ENCODE measurements at places on chromosomes 5 and 9.

DNA sequence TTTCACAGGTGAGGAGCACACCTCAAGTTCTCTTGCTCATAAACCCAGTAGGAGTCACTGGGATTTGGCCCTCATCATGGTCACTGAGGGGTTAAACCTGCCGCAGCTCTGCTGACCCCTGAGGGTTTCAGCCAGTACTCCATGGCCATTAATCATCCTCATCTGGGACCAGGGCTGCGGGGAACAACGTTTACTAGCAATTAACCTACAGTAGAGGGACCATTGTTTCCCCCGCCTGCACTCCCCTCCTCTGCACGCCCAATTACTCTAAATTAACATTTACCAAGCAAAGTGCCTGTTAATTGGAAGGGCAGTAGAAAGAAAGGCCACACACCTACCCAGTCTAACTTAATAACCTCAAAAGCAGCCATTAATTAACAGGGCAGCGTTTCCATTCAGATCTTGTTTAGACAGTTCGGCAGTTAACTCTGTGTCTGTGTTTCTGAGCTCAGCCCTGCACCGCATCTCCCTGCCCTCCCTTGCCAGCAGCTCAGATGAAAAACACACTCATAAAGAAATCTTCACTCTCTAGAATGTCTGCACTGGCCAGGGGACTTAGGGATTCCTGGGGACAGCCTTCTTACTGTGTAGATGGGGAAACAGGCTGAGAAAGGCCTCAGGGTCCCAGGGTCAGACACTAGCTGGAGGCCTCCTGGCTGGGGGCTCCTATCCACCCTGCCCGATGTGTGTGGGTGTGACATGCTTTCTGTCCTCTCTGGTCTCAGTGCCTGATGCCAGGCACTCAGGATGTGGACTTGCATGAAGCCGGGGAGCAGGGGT is 51.6 kb downstream of the ALG2 start:
- DNase-seq = no peak

DNA sequence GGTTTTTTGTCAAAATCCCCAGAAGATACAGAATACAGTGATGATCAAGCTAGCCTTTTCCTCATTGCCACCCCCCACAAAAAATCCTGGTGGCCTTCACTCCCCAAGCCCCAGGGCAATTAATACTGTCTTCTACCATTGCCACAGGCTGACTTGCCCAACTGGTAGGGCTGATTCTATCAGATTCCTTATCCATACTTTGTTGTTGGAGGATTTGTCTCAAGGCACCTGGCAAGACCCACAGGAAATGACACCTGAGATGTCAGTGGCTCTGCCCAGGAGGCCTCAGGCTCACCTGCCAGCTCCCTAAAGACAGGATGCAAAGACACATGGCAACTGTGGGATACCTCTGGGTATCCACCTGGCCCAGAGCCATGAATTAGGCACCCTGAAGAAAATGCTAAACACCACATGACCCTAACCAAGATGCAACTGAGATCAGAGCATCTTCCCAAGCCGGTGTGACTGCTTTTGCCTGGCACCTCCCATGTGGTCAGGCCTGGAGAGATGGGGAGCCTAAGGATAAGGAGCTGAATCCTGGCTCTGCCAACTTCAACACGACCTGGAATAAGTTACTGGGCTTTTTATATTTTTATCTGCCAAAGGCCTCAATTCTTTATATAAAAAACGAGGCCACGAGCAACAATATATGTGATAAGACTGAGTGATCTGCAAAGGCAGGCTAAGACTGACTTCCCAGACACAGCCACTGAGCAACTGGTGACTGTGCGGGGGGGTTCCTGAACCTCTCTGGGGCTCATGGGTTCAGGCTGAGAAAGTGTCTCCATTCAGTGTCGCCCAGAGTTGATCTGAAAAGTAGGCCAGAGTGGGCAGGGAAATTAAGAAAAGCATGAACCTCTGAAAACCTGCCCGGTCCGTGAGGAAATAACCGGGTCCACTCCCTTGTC is 944 bp downstream of the ATOX1 start:
- peak; percentile 54 for DNase-seq

DNA sequence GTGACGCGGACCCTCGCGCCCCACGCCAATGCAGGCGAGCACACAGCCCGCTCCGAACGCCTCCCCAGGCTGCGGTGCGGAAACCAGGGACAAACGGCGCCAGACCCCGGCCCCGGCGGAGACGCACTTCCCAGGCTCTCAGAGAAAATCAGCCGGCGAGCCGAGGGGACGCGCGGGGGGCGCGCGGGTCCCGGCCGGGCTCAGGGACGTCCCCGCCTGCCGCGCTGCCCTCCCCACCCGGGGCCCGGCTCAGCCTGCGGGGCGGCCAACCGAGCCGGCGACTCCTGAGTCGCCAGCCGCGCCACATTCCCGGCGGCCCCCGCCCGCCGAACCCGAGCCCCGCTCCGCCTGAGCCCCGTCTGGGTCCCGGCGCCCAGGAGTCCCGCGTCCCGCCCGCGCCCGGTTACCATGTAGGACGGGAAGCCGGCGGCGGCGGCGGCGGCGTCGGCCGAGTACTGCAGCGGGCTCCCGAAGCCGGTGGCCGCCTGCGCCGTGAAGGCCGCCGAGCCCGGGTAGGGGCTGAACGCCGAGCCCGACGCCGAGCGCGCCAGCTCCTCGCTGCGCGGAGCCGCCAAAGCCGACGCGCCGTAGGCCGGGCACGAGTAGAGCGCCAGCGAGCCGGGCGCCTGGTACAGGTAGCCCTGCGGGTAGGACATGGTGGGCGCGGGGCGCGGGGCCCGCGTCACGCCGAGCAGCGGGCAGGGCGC is 566 bp downstream of the IRX2 start:
- DNase-seq = no peak

GRCh38 chr9:71490810-71491209 is 277.5 kb downstream of the CEMIP2 start:
- DNase-seq = no peak

GRCh38 chr5:152900332-152900731 is 495.3 kb upstream of the NMUR2 start:
- no peak for DNase-seq

DNA sequence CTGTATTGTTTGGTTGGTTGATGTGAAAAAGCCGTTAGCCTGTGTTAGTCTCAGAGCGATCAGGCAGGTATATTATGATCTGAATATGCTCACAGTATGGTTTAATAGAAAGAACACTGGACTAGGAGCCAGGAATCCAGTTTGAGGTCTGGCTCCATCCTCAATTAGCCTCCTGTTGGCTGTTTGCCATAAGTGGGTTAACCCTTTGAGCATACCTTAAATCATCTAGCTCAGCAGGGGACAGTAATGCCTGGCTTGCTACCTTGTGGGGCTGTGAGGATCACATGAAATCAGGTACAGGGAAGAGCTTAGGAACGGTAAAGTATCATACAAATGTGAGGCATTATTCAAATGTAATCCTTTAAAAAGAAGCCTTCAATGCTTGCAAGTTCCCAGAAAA is 104.7 kb downstream of the CMYA5 start:
- DNase-seq = no peak

DNA sequence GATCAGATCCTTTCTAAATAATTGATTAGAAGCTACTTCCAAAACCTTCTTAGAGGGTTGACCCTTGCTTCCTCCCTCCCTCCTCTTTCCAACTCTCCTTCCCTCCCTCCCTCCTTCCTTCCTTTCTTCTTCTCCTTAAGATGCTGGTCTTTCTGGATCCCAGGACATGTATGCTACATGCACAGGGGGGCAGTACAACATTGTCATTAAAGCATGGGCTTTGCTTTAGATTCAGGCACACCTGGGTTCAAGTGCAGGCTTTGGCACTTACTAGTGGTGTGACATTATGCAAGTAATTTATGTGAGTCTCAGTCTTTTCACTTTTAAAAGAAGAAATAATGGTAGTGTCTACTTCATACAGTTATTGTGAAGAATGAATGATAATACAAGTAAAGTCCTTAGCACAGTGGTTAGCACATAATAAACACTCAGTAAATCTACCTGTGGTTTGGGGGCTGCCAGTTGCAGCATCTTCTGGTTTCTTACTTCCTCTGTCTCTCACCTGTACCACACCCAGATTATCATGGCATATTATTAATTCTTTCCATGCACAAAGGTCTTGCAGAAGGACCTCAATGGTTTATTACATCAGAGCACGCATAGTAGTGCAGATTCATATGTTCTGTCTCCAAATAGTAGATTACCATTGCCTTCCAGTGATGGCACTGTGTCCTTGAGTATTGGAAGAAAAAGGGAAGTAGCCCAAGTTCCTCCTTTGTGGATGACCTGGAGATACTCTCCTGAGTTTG is 154.1 kb downstream of the ARHGAP26 start:
- no peak for DNase-seq

DNA sequence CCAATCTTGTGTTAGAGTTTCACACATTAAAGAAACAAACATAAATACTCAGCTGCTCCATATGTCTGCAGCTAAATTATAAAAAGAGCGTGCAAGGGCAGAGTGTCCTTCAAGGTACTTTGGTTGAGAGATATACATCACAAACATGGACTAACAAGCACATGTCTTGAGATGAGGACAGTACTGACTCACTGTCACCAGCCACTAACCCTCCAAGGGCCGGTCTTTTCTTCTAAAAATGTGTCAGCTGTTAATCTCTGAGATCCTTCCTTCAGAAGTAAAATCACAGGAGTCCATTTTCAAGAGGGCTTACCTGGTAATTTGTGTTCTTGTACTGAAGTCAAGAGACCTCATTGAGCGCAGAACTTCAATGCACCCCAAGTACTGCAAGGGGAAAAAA is 66.4 kb downstream of the SHC3 start:
- DNase-seq = no peak

- no peak for DNase-seq
Observed at GRCh38 chr5:141729387-141730006, 47.5 kb upstream of the ARAP3 start.

- DNase-seq = no peak
Observed at GRCh38 chr5:139914218-139914807, 118.7 kb downstream of the PSD2 start.

GRCh38 chr5:130966990-130967525 is 198.0 kb downstream of the HINT1 start:
- DNase-seq = no peak

DNA sequence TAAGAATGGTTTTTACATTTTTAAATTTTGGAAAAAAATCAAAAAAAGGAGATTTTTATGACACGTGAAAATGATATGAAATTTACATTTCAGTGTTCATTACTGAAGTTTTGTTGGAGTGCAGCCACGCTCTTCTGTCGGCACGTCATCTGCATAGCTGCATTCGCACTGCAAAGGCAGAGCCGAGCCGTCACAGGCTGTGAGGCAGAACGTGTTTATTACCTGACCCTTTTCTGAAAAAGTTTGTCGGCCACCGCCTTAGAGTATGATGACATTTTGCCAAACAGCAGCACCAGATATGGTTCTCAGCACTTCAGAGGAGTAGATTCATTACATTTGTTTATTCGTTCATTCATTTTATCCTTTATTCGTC is 24.1 kb downstream of the HRH2 start:
- DNase-seq = no peak

- DNase-seq = no peak
Observed at GRCh38 chr5:132239776-132240175, 12.1 kb upstream of the P4HA2 start.

DNA sequence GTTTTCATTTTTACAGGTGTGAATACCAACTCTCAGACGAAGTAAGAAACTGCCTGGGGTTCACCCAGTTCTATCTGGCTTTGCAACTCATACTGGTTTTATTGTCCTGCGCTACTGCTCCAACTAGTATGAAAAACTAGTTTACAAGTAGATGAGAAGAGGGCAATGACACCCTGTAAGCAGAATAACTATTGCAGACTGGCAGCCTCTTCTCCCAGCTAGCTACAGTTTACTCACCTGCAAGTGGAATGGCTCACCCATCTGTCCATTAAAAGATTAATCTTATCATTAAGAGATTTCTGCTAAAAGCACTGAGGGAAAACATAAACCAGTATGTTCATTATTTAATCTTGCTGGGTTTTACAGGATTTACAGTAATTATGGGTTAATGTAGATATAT is 113.4 kb downstream of the FRMD3 start:
- DNase-seq = no peak

DNA sequence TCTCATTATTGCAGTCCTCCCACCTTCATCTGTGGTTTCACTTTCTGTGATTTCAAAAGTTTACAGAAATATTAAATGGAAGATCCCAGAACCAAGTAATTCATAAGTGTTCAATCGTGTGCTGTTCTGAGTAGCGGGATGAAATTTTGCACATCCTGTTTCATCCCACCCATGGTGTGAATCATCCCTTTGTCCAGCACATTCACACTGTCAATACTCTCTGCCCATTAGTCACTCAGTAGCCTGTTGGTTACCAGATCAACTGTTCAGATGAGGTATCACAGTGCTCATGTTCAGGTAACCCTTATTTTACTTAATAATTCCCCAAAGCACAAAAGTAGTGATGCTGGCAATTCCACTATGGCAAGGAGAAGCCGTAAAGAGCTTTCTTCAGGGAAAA is 26.8 kb downstream of the FAM81B start:
- DNase-seq = no peak

Measured in activated naive CD4-positive, alpha-beta T cell treated with anti-CD3 and anti-CD28 coated beads, Interleukin-2, amount 50 U/mL, for 16 hours (primary cell).